ENCODE measurements at places on chromosomes 11 and 22. TPM values are rescaled to one million over a fixed set of nuclear protein-coding genes. Genes with fewer than 3 reads are reported as not detected.

GRCh38 chr22:49499433-49500075 lies 328.1 kb downstream of the BRD1 start:
- H3K4me1 ChIP-seq = no peaks in the 10 kb centered on the region
- DNase-seq = no peak
- no peak overlapping the region for H3K4me3 ChIP-seq
- no peaks in the 10 kb centered on the region for H3K36me3 ChIP-seq
- H3K27me3 ChIP-seq = no peaks in the 10 kb centered on the region

GRCh38 chr11:44651535-44652155 lies 75.1 kb upstream of the TSPAN18 start:
- H3K27me3 ChIP-seq = no peaks in the 10 kb centered on the region
- no peaks in the 10 kb centered on the region for H3K36me3 ChIP-seq
- H3K4me1 ChIP-seq = no peaks in the 10 kb centered on the region
- H3K27ac ChIP-seq = no peak overlapping the region
- H3K4me3 ChIP-seq = no peak overlapping the region

GRCh38 chr11:117834068-117834810 lies 9.7 kb upstream of the FXYD2 start:
- H3K36me3 ChIP-seq = peaks cover 28% of the 10 kb centered on the region
- no peak overlapping the region for H3K4me3 ChIP-seq
- H3K27me3 ChIP-seq = no peaks in the 10 kb centered on the region
- peaks cover 31% of the 10 kb centered on the region for H3K4me1 ChIP-seq
- no peak overlapping the region for H3K27ac ChIP-seq

The TIRAP gene
- 4.2 TPM for total RNA-seq

GRCh38 chr11:106957030-106957482 lies 61.2 kb downstream of the GUCY1A2 start:
- no peaks in the 10 kb centered on the region for H3K4me1 ChIP-seq
- no peak overlapping the region for H3K27ac ChIP-seq
- H3K27me3 ChIP-seq = no peaks in the 10 kb centered on the region
- no peak overlapping the region for H3K4me3 ChIP-seq
- H3K36me3 ChIP-seq = peaks cover 8% of the 10 kb centered on the region

DNA sequence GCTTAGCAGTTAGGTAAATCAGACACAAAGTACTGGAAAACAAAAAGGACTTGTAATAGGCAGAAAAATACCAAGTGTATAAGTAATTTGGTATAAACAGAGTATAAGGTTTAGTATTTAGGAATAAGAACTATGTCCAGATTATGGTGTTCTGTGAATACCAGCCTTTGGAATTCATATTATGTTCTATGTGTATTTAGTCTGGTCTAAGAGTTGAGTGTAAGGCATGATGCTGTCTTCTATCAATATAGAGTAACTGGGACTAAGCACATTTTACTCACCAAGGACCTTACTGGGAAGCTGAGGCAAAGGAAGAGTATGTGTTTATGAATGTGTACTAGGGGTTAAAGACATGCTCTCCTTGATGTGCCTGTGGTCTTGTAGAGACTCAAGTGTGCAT lies 9.5 kb downstream of the SDHD start:
- H3K27ac ChIP-seq = no peak overlapping the region
- H3K4me3 ChIP-seq = no peak overlapping the region
- H3K27me3 ChIP-seq = no peaks in the 10 kb centered on the region
- no peaks in the 10 kb centered on the region for H3K4me1 ChIP-seq
- DNase-seq = no peak

GRCh38 chr11:129364143-129364654 lies 11.4 kb upstream of the BARX2 start:
- no peaks in the 10 kb centered on the region for H3K36me3 ChIP-seq
- peaks cover 5% of the 10 kb centered on the region for H3K4me1 ChIP-seq
- no peak overlapping the region for H3K27ac ChIP-seq
- no peak overlapping the region for H3K4me3 ChIP-seq
- H3K27me3 ChIP-seq = peaks cover 37% of the 10 kb centered on the region

DNA sequence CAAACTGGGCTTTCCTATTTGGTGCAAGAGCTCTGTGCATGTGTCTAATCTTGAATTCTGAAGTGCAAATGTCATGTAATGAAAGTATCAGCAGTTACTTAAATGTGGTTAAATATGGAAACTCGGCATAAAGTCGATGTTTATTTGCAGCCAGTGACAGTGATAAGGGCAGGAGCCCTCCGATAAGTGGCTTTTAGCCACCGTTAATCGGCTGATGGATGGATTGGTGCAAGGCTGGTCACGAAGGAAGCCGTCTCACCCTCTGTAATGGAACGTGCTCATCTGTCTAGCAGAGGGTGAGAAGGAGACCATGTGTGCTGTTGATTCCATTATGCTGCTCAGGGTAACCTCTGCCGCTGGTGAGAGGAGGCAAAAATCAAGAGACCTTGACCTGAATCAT lies 121.8 kb upstream of the PAX6 start:
- no peaks in the 10 kb centered on the region for H3K4me1 ChIP-seq
- H3K27me3 ChIP-seq = peaks cover 2% of the 10 kb centered on the region
- H3K36me3 ChIP-seq = no peaks in the 10 kb centered on the region
- no peak for DNase-seq

- no peak overlapping the region for H3K27ac ChIP-seq
- no peak for DNase-seq
- H3K36me3 ChIP-seq = no peaks in the 10 kb centered on the region
- no peaks in the 10 kb centered on the region for H3K27me3 ChIP-seq
Observed at GRCh38 chr22:28983788-28984441, 77.7 kb downstream of the C22orf31 start.

DNA sequence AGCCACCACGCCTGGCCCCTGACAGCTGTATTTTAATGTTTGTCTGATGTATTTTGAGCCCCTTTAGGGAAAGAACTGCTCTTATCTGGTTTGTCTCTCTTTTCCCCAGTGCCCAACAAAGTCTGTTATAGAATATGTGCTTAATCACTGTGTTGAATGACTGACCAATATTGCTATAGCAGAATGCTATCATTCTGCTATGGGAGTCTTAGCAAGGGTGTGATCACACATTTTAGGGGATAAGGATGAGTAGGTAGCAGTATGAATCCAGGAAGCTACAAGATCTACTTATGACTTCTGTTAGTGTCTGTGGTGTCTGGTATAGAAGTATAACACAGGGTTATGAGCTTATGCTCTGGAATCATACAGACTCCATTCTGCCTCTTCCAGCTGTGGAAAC lies 117.5 kb upstream of the RRM1 start:
- no peaks in the 10 kb centered on the region for H3K4me1 ChIP-seq
- DNase-seq = no peak
- no peak overlapping the region for H3K27ac ChIP-seq
- H3K4me3 ChIP-seq = no peak overlapping the region

The GSTT4 gene
- not detected for total RNA-seq

GRCh38 chr11:92589512-92589911 lies 364.9 kb downstream of the FAT3 start:
- no peak overlapping the region for H3K27ac ChIP-seq
- H3K27me3 ChIP-seq = no peaks in the 10 kb centered on the region
- no peak for DNase-seq
- H3K36me3 ChIP-seq = no peaks in the 10 kb centered on the region
- no peaks in the 10 kb centered on the region for H3K4me1 ChIP-seq

- H3K36me3 ChIP-seq = no peaks in the 10 kb centered on the region
- H3K4me3 ChIP-seq = no peak overlapping the region
- no peak overlapping the region for H3K27ac ChIP-seq
- H3K27me3 ChIP-seq = no peaks in the 10 kb centered on the region
- no peaks in the 10 kb centered on the region for H3K4me1 ChIP-seq
Observed at GRCh38 chr11:22065472-22065871, 127.4 kb upstream of the ANO5 start.

The GAS2L1 gene
- total RNA-seq = 5.7 TPM

The ABCG4 gene
- total RNA-seq = 5.6 TPM

GRCh38 chr11:67572747-67573419 lies 10.7 kb upstream of the GSTP1 start:
- H3K4me3 ChIP-seq = no peak overlapping the region
- no peaks in the 10 kb centered on the region for H3K36me3 ChIP-seq
- no peaks in the 10 kb centered on the region for H3K27me3 ChIP-seq
- no peak overlapping the region for H3K27ac ChIP-seq

The OR8D1 gene
- total RNA-seq = not detected

The ADAMTS15 gene
- total RNA-seq = 14.0 TPM

GRCh38 chr22:24521791-24522245 lies 26.7 kb downstream of the UPB1 start:
- peaks cover 37% of the 10 kb centered on the region for H3K4me1 ChIP-seq
- H3K27me3 ChIP-seq = no peaks in the 10 kb centered on the region
- H3K27ac ChIP-seq = no peak overlapping the region
- DNase-seq = peak; percentile 64
- H3K4me3 ChIP-seq = no peak overlapping the region
- H3K36me3 ChIP-seq = no peaks in the 10 kb centered on the region

- H3K4me3 ChIP-seq = no peak overlapping the region
- peaks cover 16% of the 10 kb centered on the region for H3K4me1 ChIP-seq
- peaks cover 92% of the 10 kb centered on the region for H3K36me3 ChIP-seq
- H3K27me3 ChIP-seq = no peaks in the 10 kb centered on the region
- no peak for DNase-seq
- H3K27ac ChIP-seq = no peak overlapping the region
Observed at GRCh38 chr11:60933416-60934123, 9.3 kb downstream of the TMEM132A start.

The MYRF gene
- 13.6 TPM for total RNA-seq

The FAM83F gene
- 1.2 TPM for total RNA-seq

The OR2AG1 gene
- not detected for total RNA-seq

The KDM4D gene
- total RNA-seq = 1.4 TPM

DNA sequence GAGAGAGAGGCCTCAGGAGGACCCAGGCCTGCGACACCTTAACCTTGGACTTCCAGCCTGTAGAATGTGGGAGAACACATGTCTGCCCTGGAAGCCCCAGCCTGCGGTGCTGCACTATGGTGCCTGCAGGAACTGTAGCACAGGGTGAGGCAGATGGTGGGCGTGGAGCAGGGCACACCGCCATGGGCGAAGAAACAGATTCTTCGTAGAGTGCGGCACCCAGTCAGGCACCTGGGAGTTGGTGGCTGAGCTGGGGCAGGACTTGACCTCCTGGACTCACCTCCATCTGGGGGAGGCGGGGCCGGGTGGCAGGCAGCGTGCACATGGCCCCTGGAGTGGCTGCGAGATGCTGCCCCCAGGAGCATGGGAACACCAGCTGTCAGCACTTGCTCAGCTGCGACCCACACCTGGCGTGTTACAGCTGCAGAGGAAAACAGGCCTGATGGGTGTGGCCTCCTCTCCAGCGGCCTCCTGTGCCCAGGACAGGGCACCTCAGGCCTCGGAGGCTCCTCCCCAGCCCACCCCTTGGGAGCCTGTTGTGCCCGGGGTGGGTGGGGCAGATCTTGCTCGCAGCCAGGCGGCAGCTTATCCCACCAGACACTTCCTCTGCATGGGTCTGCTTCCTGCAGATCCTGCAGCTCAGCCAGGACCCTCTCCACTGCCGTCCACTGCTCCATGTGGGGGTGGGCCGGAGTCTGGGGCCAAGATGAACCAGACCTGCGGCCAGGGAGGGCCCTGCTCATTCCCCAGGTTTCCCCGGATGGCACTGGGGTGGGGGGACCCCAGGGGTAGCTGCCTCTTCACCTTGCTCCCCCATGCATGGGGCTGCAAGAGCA lies 80.4 kb downstream of the MYEOV start:
- no peak overlapping the region for H3K4me3 ChIP-seq
- H3K27me3 ChIP-seq = no peaks in the 10 kb centered on the region
- no peak for DNase-seq
- no peaks in the 10 kb centered on the region for H3K36me3 ChIP-seq
- no peak overlapping the region for H3K27ac ChIP-seq
- peaks cover 8% of the 10 kb centered on the region for H3K4me1 ChIP-seq

The CLMP gene
- total RNA-seq = 33.8 TPM

DNA sequence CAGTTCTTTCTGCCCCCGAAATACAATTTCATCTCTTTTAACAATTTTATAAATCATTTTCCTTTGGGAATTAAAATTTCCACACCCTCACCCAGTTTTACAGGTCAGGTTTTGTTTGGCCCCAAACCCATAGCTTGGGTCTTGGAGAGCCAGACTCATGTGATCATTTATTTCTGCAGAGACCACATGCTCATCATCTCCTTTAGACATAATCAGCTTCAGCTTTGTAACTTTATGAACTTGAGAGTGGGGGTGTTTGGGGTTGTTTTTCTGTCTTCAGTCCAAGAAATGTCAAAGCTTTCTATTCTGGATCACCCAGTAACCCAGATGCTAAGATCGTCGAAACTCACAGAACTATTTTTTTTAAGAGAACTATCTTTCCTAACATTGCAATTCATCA lies 70.9 kb downstream of the DBX1 start:
- peaks cover 45% of the 10 kb centered on the region for H3K36me3 ChIP-seq
- DNase-seq = no peak
- no peak overlapping the region for H3K4me3 ChIP-seq
- no peaks in the 10 kb centered on the region for H3K4me1 ChIP-seq

The OOSP2 gene
- not detected for total RNA-seq

DNA sequence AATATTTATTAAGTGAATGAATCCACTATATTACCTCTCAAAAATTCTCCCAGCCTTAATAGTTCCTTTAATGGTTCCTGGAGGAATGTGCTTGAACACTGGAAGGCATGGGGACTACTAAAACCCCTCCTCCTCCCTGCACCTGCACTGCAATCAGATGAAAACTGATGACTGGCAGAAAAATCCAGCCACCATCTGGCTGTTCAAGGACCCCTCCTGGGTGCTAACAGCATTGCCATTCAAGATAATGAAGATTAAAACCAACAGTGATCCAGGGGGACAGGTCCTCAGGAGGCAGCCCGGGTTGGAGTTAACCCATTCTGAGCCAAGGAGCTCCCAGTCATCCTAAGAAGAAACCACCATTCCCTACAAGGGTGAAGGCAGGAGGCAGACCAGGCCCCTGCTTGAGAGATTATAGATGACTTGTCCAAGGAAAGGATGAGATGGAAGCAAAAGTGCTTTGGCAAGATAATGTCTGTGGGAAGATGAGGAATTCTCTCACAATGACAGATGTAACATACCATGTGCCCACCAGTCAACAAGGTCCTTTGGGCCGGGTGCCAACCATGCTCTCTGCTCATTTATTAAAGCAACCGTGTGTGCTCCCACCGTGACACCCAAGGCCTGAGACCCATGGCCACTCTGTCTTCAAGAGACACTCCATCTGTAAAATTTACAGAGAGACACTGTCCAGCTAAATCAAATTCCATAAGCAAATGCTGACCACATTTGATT lies 90.6 kb downstream of the LARGE1 start:
- H3K36me3 ChIP-seq = no peaks in the 10 kb centered on the region
- no peak overlapping the region for H3K4me3 ChIP-seq
- DNase-seq = no peak
- H3K27me3 ChIP-seq = no peaks in the 10 kb centered on the region
- no peak overlapping the region for H3K27ac ChIP-seq

DNA sequence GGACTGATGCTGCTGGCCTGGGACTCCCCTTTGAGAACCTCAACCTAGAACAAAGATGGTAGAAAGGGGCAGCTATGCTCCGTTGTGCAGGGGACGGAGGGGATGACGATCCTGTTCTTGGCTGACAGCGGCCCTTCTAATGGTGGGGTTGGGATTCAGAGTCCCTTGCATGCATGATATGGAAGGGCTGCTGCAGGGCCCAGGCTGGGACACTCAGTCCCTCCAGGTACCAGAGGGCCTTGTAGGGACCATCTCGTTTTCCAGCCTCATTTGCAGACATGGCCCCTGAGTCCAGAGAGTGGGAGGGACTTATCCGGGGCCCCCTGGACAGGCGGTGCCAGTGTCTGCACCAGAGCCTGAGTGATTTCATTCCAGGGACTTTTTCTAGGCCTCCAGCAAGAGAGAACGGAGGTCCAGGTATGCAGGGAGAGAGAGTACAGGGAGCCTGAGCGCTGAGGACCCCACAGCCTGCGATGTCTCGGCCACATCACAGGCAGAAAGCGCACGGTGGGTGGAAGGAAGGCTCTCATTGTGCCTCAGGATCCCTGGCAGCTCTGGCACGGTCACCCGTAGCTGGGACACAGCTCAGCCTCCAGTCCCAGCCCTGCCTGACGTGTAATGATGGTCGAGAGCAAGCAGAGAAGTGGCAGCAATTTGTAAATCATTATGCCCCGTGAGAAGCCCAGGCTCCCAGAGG lies 860.8 kb downstream of the TBC1D22A start:
- no peaks in the 10 kb centered on the region for H3K36me3 ChIP-seq
- H3K27ac ChIP-seq = no peak overlapping the region
- no peak for DNase-seq
- H3K27me3 ChIP-seq = no peaks in the 10 kb centered on the region
- peaks cover 14% of the 10 kb centered on the region for H3K4me1 ChIP-seq
